Activated naive CD4-positive, alpha-beta T cell (primary cell): ENCODE measurements at places on chromosomes 5 and 9.

DNA sequence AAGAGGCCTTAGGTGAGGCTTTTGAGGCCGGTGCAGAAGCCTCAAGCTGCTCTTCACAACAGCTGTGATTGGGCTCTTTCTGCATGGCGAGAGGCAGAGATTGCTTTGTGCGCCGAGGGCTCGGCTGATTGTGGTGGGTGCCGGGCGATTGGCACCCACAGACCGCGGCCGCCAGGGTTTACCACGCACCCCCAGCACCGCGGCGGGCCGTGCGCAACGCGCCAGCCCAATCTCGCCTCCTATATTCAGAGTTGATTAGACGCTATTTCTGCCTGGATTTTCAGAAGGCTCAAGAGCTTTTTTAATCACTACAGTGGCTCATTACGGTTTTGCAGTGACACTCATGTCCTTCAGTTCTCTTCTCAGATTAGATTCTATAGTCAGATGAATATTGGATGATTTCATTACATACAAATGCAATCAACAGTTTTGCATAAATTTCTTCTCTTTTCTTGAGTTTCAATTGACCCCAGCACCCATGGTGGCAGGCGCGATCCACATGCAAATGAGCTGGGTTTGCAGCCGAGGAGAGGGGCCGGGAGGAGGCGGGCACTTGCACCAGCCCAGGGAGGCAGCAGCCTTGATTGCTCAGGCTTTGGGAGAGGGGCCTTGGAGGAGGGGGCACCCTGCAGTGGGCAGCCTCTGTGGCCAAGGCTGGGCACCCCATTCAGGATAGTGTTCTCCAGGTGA is 33.8 kb upstream of the PTGS1 start:
- no peak for DNase-seq

GRCh38 chr5:72882989-72883388 is 66.5 kb downstream of the TNPO1 start:
- DNase-seq: no peak

- no peak for DNase-seq
Observed at GRCh38 chr9:111034898-111035539, 3.3 kb downstream of the LPAR1 start.

GRCh38 chr9:71743217-71743705 is 25.1 kb downstream of the CEMIP2 start:
- no peak for DNase-seq

DNA sequence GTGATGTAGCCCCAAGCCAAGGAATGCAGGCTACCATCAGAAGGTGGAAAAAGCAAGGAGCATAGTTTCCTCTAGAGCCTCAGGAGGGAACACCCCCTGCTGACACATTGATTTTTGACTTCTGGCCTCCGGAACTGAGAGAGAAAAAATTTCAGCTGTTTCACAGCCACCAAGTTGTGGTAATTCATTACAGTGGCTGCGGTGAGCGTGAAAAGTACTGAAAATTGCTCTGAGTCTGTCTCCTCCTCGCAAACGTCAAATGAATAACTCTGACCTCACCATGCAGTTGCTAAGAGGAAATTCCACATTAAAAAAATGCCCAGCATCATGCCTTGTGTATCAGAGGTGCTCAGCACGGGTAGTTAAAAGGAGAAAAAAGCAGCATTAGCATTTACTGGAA is 277.9 kb upstream of the MSX2 start:
- no peak for DNase-seq

DNA sequence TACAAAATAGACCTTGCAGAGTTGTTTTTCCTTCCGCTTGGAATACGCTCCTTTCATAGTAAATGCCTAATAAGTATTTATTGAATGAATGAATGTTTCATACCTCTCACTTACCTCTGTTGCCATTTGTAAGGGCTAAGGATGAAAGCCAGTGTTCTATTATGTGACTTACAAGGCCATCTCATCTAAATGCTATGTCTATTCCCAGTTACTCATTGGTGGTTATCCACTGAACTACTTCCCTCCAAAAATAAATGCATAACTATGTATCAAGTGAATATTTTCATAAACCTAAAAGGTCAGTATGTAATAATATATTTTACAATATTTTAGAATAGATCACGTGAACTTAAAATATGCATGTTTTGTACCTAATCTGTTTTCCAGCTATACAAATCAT is 670.5 kb upstream of the RGMB start:
- DNase-seq: no peak

DNA sequence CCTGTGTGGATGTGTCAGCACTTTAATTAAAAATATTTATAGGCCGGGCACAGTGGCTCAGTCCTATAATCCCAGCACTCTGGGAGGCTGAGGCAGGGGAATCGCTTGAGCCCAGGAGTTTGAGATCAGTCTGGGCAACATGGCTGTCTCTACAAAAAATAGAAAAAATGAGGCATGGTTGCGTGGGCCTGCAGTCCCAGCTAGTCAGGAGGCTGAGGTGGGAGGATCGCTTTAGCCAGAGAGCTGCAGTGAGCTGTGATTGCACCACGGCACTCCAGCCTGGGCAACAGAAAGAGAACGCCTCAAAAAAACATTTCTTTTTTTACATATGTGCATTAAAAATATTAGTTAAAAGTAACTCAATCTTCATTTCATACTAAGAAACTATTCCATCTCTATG is 6.2 kb downstream of the TBC1D9B start:
- no peak for DNase-seq

DNA sequence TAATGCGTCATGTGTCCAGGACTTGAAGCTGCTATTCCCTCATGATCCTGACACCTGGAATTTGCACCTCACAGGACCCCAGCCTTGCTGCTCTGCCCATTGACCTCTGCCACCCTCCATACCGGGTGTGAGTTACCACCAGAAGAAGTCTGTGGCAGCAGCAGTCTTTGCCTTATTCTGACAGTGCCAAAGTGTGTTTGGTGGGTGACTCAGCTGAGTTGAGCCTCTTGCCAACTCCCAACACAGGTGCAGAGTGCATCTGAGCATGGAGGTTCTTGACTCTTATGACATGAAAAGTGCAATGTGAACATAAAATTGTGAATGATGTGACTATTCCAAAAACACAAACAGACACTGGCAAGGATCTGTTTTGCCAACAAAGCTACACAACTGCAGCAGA is 1166.5 kb upstream of the CDH18 start:
- DNase-seq: no peak

DNA sequence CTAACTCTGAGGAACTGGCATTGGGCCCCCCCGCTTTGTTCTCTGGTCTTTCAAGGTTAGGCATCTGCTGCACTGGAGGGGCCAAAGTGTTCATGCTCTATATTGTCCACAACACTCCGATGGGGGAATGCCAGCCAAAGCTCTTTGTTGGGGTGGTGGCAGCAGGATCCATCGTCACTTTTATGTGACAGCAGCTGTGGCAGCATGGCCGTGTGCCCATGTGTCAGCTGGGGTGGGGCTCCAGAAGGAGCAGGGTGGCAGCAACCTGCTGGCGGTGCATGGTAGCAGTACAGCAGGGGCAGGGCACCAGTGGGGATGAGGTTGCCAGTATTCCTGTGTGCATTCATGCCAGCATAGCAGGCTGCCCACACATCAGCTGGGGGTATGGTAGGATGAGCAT is 28.2 kb downstream of the ITGA2 start:
- no peak for DNase-seq

DNA sequence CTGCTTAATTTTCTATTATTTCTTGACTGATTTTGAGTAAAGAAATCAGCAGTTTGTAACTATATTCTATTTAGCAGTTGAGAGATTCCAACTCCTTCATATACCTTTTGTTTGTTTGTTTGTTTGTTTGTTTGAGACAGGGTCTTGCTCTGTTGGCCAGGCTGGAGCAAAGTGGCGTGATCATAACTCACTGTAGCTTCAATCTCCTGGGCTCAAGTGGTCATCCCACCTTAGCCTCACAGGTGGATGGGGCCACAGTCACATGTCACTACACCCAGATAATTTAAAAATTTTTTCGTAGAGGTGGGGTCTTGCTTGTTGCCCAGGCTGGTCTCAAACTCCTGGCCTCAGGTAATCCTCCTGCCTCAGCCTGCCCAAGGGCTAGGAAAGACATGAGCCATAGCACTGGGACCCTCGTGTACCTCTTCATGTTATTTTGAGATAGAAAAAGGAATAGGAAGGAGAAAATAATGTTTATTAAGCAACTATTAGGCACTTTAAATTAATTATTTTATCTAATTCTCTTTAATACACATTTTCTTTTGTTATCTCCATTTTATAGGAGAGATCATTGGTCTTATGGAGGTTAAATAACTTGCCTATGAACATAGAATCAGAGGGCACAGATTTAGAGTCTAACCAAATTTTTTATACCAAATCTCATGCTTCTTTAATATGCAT is 133.0 kb downstream of the ZNF608 start:
- DNase-seq: no peak

GRCh38 chr9:28082671-28083070 is 509.4 kb upstream of the C9orf72 start:
- DNase-seq: no peak

GRCh38 chr9:101388507-101388993 is 3.7 kb upstream of the BAAT start:
- DNase-seq: no peak

GRCh38 chr5:110032376-110032775 is 342.6 kb downstream of the MAN2A1 start:
- DNase-seq: no peak

GRCh38 chr5:3007577-3007976 is 256.1 kb upstream of the IRX2 start:
- DNase-seq: no peak

- no peak for DNase-seq
Observed at GRCh38 chr9:130934246-130934645, 4.8 kb downstream of the FIBCD1 start.

- no peak for DNase-seq
Observed at GRCh38 chr5:113404269-113404668, 30.5 kb downstream of the TSSK1B start.

- DNase-seq: no peak
Observed at GRCh38 chr9:94772144-94772543, 45.6 kb downstream of the AOPEP start.

- no peak for DNase-seq
Observed at GRCh38 chr9:69646810-69647209, 25.4 kb downstream of the APBA1 start.
